ENCODE measurements at places on chromosomes 3 and 15. TPM values are rescaled to one million over a fixed set of nuclear protein-coding genes. Genes with fewer than 3 reads are reported as not detected.

DUOX1 gene
- not detected for total RNA-seq

CACNA2D2 gene
- 0.13 TPM for total RNA-seq

CPA3 gene
- total RNA-seq, result not detected

GOLGA8T gene
- total RNA-seq, result not detected
